SJSA1 (cell line): ENCODE measurements at places on chromosomes 6 and 20.

- DNase-seq, result no peak
Observed at GRCh38 chr20:48287021-48287494, 501.8 kb upstream of the SULF2 start.

DNA sequence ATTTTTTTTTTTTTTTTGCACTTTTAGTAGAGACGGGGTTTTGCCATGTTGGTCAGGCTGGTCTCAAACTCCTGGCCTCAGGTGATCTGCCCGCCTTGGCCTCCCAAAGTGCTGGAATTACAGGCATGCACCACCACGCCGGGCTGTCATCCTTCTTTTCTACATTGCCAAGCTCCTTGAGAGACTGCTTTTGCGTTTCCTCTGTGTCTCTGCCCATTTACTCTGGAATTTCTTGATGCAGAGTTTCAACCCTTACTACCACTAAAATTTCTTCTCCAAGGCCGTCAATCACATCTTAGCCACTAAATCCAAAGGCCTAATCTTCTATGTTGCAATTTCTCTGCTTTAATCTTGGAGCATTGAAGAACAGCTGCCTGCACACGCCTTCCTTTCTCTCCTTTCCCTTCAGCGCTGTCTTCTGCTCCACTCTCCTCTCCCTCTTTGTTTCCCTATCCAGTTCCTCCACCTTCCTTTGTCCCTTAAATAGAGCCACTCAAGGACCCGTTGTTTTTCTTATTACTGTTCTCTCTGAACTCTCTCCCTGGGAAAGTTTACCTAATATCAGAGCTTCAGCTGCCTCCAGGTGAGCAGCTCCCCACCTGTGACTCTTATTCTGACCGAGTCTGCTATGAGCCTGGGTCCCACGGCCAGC is 98.8 kb downstream of the SLC35B3 start:
- DNase-seq, result no peak

- DNase-seq, result no peak
Observed at GRCh38 chr20:61980647-61981583, 84.8 kb downstream of the TAF4 start.

- DNase-seq, result no peak
Observed at GRCh38 chr20:36082315-36082915, 72.1 kb upstream of the EPB41L1 start.

- DNase-seq, result no peak
Observed at GRCh38 chr6:57324538-57324937, 7.1 kb downstream of the PRIM2 start.
